ENCODE measurements at places on chromosomes 3 and 15.

DNA sequence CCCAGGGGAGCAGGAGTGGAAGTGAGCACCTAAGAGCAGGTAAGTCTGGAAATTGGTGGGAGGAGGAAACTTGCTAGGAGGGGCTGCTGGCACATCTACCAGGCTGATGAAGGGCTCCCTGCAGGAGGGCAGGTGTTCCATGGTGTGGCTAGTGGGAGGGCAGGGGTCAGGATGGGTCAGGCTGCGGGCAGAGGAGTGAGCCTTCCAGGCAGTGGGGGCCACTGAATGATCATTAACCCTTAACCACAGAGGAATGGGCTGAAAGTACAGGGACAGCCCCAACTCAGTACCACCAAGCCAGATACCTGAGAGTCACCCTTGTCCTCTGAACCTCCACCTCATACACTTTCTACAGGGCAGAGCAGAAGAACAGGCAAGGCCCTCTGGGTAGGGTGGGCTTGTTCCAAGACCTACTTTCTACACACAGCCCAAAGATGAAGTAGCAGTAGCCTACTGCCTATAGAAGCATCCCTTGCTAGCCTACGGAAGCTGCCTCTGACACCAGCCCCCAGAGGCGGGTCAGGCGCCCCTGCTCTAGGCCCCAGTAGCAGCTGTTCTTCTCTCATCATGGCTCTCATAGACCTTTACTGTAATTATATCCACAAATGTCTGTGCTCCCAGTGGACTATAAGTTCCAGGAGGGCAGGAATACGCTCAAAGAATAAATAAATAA is 4.6 kb downstream of the RAB6B start:
- no peak overlapping the region for H3K4me3 ChIP-seq
- peaks cover 14% of the 10 kb centered on the region for H3K27me3 ChIP-seq
- DNase-seq, result no peak
- peak overlapping the region; percentile 42 for H3K27ac ChIP-seq
- no peaks in the 10 kb centered on the region for H3K36me3 ChIP-seq

- no peaks in the 10 kb centered on the region for H3K27me3 ChIP-seq
- no peak overlapping the region for H3K4me3 ChIP-seq
- H3K27ac ChIP-seq, result no peak overlapping the region
- H3K4me1 ChIP-seq, result no peaks in the 10 kb centered on the region
- no peaks in the 10 kb centered on the region for H3K36me3 ChIP-seq
- DNase-seq, result no peak
These were observed 17.7 kb downstream of the CMTM8 start for GRCh38 chr3:32256206-32256605.

- peak; percentile 61 for DNase-seq
- H3K4me1 ChIP-seq, result peaks cover 5% of the 10 kb centered on the region
- no peaks in the 10 kb centered on the region for H3K36me3 ChIP-seq
- H3K4me3 ChIP-seq, result no peak overlapping the region
- H3K27me3 ChIP-seq, result peaks cover 6% of the 10 kb centered on the region
- peak overlapping the region; percentile 3 for H3K27ac ChIP-seq
These were observed 7.8 kb upstream of the SUMF1 start for GRCh38 chr3:4474683-4475490.

- H3K4me3 ChIP-seq, result no peak overlapping the region
- peaks cover 8% of the 10 kb centered on the region for H3K4me1 ChIP-seq
- peak; percentile 77 for DNase-seq
- no peaks in the 10 kb centered on the region for H3K27me3 ChIP-seq
- no peaks in the 10 kb centered on the region for H3K36me3 ChIP-seq
- H3K27ac ChIP-seq, result peak overlapping the region; percentile 71
These were observed 909.1 kb downstream of the EPHA3 start for GRCh38 chr3:90016555-90016954.
